Retinal pigment epithelial cell (primary cell): ENCODE measurements at places on chromosomes 16 and 17.

GRCh38 chr16:3465301-3465700 lies 21.8 kb downstream of the NAA60 start:
- no peak for DNase-seq

- DNase-seq = peak; percentile 72
Observed at GRCh38 chr17:72515291-72516065, 394.7 kb downstream of the SOX9 start.

- no peak for DNase-seq
Observed at GRCh38 chr17:4010754-4011153, 46.5 kb upstream of the ATP2A3 start.

GRCh38 chr17:44871556-44871955 lies 23.9 kb downstream of the HIGD1B start:
- no peak for DNase-seq

DNA sequence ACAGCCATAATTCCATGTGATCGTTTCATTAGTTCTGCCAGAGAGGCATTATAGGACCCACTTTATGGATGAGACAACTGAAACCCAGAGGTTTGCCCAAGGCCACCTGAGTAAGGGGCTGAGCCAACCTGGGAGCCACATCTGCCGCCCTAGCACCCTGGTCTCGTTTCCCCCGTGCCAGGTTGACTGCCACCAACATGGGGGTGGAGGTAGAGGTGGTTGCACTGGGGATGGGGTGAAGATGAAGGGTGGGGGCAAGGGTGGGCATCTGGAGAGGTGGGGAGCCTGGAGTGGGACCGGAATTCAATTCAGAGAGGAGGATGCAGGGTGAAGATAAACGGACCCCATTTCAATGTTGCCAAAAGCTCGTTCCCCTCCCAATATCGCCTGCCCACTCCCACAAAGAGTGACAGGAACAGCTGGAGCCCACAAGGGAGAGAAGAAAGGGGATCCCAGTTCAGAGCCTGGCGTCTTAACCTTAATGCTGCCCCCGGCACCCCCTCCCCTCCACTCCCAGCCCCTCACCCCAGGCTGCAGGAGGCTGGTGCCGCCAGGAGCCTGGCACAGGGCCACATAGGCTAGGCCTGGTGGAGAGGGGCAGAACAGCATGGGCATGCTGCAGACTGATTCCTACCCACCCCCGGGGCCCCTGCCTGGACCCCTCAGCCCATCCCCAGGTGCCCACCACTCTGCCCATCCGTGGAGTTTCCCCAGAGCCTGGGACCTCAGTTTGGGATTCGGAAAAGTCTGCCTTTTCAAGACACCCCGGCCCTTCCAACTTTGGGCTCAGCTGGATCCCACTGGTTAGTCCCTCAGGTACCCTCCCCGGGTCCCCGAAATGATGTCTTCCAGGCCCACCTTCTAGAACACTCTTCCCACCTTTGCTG lies 29.6 kb downstream of the NGFR start:
- DNase-seq = no peak

DNA sequence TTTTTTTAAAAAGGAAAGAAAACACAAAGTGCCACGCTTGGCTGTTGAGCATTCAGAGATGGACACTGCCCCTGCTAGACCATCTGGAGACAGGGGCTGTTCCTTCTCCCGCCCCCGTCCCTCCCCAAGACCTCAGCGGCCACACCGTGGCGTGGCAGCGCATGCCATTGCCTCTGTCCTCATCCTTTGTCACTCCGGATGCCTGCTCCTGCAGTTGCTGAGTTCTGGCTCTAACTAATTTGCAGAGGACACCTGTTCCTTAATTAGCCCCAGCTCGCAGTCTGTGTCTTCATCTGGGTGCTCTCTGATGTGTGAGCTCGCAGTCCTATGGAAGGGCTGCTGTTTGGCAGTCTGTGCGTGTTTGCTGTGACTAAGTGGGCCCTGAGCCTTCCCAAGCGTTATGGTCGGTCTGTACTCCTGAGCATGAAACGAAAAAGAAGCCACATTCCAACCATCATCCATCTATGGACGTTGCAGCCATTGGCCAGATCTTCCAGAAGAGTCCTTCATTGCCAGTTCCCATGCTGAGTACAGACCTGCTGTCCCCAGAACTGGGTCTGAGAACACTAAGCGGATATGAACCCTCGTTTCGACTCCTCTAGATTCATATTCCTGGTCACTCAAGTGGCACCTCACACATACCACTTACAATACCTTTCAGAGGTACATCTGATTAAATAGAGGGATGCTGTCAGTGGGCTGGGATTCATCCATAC lies 40.9 kb upstream of the NAT9 start:
- DNase-seq = no peak

DNA sequence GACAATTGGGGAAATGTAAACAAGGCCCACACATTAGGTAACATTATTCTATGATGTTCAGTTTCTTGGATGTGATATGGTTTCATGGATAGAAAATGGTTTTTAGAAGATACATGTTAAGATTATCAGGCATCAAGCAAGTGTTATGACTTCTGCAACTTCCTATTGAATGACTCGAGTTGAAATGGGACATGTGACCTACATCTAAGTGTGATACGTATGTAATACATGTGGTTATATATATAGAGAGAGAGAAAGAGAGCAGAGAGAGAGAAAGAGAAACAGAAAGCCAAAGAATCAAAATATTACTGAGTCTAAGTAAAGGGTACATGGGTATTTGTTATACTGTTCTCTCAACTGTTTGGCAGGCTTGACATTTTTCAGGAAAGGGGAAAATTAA lies 1.7 kb downstream of the TMEM170A start:
- DNase-seq = no peak

DNA sequence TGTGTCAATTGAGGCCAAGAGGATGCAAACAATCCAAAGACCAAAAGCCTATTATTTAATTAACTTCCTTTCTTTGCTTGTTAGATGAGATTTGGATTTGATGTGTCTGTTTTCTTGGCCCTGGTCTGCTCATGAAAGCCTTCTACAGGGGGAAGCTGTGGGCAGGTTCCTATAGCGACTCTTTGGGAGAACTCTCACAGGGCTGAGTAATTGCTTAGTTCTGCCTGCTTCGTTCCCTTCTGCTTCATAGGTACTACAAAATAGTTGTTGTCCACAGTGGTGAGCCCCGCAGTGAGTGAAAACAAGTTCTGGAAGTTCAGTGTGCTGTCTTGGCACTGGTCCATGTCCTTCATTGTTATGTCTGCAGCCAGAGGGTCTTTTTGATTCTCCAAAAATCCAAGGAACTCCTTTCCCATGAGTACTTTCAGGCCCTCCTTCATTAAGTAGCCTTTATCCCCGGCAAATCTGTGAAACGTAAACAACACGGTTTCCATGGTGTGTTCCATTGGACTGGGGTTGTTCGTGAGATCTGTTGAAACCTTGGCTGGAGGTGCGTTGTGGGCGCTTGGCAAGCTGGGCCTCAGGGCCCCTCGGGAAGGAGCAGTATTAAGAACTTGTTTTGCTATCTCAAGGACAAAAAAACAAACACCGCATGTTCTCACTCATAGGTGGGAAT lies 30.0 kb upstream of the ANKRD40CL start:
- DNase-seq = no peak

- no peak for DNase-seq
Observed at GRCh38 chr17:74185571-74186185, 17.8 kb upstream of the RPL38 start.

- no peak for DNase-seq
Observed at GRCh38 chr16:30668393-30668792, 10.2 kb downstream of the FBRS start.

DNA sequence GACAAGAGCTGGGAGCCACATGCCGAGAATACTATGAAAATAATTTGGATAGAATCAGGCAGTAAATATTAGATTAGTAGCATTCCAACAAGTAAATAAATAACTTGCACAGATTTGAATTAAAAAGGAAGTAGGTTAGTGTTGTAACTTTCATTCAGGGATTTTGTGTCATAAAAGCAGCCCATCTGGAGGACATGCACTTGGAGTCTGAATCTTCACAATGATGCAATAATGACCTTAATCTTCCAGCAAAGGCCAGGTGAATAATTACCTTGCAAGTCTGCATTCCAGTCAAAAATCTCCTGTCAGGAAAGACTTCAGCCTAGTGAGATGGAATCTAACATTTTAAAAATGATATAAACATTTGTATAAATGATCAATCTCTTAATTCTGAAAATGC lies 518.1 kb downstream of the KCNJ2 start:
- DNase-seq = no peak

GRCh38 chr17:73021771-73022170 lies 70.7 kb downstream of the SLC39A11 start:
- DNase-seq = no peak

DNA sequence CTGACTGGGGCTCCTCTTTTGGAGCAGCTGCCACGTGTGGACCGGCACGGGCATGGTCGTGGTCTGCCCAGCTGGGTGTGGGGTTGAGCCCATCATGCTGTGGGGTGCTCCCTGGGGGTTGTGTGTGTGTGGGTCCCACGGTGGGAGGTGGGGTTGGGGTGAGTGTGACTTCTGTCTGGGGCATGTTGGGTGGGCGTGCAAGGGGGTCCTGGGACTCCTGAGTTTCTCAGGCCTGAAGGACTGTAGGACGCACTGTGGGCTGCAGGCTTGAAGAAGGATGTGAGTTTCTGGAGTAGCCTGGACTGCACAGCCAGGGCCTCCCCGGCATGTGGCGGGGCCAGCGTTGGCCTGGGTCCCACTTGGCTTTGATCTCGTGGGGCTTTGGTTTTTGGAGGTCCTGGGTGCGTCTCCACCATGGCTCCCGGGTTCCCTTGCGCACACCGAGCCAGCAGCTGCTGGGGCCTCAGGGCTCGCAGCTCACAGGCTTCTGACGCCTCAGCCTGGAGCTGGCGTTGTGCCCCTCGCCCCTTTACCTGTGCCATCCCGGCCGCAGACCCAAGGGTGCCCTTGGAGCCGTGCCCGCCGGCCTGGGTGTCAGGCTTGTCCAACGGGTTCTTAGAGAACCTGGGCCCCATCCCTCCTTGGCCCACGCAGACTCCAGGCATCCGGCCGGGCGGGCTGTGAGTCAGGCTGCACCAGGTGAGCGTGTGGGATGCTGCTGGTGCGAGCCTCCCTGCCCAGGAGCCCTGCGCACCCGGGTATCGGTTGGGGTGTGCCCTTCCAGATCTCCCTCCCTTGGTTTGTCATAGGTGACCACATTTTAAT lies 34.4 kb upstream of the ZNF750 start:
- DNase-seq = no peak

DNA sequence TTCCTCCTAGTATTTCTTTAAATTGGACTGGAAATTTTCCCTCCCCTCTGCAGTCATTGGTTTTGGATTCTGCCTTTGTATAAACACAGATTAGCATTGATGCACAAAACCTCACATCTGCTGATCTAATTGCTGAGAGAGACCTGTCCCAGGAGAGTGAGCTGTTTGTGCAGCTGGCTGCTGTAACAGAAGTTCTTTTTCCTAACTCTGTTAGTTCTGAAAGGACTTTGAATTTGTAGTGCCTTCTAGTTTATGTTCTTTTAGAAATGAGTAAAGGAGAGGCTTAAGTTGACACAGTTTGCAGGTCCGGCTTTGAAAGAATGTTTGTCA lies 45.2 kb upstream of the KPNB1 start:
- DNase-seq = no peak

GRCh38 chr16:30491744-30492308 lies 19.3 kb downstream of the ITGAL start:
- DNase-seq = peak; percentile 11

- no peak for DNase-seq
Observed at GRCh38 chr17:41176744-41177387, 1.2 kb downstream of the KRTAP4-2 start.

DNA sequence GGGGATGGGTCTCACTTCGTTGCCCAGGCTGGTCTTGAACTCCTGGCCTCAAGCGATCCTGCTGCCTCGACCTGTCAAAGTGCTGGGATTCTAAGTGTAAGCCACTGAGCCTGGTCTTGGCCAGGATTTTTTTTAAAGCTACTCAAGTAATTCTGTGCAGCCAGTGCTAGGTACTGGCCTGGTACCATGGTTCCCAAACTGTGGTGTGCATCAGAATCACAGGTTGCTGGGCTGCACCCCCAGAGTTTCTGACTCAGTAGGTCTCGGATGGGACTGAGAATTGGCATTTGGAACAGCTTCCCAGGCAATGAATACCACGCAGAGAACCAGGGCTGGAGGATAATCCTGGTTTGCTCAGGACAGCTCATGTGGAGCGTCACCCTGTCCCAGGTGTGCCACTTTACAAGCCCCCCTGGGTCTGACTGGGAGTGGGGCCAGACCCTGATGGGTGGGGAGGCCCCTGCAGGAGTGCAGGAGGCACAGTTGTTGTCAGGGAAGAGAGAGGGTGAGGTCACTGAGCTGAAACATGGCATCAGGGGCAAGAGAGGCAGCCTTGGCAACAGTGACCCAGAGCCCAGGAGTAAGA lies 10.7 kb upstream of the MRPS23 start:
- no peak for DNase-seq

- DNase-seq = peak; percentile 29
Observed at GRCh38 chr16:69448470-69449193, 24.2 kb downstream of the CYB5B start.

GRCh38 chr17:74059479-74060240 lies 143.8 kb upstream of the RPL38 start:
- DNase-seq = no peak

DNA sequence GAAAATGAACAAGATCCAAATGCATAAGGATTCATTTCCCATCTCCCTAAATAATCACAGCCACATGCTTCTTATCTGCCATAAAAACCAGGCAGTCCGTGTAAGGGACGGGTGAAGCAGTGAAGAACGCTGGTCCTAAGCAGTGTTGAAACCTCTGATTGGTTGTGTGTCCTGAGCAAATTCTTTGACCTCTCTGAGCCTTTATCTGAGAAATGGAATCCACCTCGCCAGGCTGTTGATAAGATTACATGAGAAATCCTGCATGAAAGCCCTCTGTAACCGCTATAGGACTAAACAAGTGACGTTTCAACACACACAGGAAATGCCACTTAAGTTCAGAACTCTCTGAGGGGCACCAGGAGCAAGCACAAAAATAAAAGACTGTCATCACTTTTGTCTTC lies 26.8 kb downstream of the GAS7 start:
- no peak for DNase-seq

- no peak for DNase-seq
Observed at GRCh38 chr16:88923450-88923849, 53.6 kb downstream of the CBFA2T3 start.

DNA sequence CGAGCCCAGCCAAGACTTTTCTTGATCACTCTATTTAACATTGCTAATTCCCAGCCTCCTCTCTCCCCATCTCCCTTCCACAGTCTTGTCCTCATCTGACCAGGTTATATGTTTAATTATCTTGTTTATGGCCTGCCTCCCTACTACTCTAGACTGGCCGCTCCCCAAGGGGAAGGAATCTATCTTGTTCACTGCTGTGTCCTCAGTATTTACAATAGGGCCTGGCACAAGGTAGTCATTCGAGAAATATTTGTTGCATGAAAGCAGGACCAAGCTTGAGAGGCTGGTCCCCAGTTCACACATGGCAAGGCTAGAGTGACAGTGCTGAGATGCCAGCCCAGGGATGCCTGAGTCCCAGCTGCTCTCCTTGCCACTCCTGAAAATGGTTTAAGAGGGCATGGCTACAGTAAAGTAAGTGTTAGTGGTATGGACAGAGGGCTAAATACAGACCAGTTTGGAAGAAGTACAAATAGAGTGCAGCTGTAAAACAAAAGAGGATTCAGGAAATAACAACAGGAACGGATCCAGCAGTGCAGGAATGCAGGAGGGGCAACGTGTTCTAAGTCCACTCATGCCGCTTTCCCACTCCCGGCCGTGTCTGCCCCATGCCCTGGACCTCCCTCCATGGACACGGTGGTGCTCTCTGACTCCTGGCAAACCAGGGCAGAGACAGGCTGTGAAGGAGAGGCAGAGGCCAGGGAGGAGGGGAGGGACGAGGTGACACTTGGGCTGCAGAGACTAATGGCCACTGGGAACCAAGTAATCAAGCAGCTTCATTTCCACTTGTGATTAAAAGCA lies 65.6 kb downstream of the TOM1L2 start:
- DNase-seq = no peak
